ENCODE measurements at places on chromosomes 1 and 21.
A peak's percentile ranks its signal among the peaks of the same experiment; 100 is the strongest.

DNA sequence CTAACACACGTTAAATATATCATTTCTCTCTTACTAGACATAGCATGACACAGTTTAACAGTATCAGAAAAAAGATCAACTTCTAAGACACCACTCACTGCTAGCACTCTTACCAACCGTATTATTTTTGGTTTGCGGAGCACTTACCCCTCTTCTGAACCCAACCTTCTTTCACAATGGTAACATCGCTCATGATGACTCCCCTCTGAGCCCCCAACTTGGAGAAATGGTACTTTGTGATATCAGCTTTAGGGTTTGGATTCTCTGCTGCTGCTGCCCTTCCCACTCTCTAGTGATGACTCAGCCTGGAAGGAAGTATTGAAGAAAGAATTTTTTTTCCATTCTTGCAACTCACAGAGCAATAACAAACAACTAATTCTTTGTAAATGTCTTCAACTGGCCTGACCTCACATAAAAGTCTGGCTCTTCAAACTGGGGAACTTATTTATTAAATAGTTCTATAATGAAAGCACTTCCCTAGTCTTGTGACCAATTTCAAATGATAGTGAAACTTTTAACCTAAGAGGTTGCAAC lies 7.0 kb downstream of the AKT3 start:
- no peak for DNase-seq

DNA sequence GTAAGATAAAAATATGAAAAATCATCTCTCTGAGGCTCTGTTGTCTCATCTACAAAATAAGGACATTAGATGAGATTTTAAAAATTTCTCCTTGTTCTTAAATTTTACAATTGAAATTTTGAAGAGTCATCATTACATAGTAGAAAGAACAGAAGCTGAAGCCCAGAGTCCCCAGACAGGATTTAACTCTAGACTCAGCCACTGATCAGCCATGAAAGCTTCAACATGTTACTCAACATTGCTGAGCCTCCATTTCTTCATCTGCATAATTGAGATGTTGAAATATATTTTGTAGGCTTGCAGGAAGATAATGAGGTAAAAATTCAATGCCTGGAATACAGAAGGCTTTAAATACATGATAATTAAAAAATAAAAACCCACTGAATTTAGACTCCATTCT lies 633.3 kb downstream of the LMO4 start:
- DNase-seq, result no peak

DNA sequence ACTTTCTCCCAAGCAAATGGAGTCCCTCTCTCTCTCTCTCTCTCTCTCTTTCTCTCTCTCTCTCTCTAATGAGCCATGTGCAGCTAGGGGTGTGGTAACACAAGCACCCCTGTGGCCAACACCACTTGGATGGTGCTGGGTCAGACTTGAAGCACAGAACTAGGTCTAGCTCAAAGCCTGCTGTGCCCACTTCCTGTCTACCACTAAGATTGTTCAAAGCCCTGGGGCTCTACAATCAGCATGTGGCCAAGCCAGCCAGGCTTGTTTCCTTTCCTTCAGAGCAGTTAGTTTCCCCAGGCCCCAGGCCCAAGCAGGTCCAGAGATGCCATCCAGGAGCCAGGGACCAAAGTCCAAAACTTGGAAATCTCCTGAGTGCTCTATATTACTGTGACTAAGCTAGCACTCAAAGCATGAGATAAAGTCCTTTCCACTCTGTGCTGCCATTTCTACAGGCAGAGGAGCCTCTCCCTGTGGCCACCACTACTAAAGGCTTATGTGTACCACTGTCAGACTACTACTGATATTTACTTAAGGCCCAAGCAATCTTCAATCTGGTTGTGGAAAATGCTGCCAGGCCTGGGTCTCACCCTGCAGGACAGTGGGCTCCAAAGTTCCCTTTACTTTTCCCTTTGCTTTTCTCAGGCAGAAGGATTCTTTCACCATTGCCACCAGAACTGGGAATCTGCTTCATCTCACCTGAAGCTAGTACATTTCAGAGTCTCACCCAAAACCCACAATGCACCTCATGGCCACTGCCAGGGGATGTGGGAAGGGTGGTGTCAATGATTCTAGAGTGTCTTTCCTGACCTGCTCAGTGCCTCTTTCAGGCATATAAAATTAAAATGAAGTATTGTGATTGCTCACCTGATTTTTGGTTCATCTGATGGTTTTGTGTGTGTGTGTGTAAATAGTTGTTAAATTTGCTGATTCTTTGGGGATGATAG lies 999.5 kb downstream of the NCAM2 start:
- DNase-seq, result no peak

GRCh38 chr1:36463803-36464604 lies at the start of gene MRPS15:
MRPS15 (minus strand) TSS chr1:36464384; CDS start chr1:36464275, 109 bp downstream.
- peak; percentile 87 for DNase-seq

- DNase-seq, result no peak
These were observed 49.5 kb downstream of the TGFBR3 start for GRCh38 chr1:91836331-91837040.

DNA sequence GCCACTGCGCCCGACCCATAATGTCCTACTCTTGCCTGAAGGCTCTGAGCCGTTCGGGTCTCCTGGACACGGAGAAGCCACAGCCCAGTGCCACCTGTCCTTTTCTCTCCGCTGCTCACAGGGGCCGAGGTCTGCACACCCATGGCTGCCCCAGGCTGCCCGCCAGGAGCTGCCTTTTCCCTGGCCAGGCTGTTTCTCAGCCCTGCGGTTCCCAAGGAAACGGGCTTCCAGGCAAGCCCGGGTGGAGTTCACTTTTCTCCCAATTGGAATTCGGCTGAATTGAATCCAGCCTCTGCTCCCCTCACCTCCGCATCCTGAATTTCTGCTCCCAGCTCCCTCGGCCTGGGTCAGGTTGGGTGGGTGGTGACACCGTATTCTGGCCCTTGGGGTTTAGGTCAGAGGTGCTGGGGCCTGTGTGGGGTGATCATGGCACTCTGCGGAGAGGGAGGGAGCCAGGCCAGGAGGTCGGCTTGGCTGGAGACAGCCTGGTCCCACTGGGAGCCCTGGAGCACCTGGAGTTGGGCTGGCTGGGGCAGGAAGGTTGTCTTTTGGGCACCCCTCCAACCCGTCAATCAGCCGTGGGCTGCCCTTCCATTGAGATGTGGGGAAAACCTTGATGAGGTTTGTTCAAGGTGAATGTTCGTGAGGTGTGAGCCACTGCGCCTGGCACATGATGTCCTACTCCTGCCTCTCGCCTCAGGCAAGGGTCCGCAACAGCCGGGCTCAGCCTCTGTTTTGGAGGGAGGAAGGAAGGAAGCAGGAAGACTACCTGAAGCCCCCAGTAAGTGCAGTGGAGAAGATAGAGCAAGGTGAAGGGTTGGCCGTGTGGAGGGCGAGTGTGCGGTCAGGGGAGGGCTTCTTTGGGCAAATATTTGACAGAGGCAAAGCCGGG lies 25.1 kb downstream of the RRP1 start:
- DNase-seq, result no peak

DNA sequence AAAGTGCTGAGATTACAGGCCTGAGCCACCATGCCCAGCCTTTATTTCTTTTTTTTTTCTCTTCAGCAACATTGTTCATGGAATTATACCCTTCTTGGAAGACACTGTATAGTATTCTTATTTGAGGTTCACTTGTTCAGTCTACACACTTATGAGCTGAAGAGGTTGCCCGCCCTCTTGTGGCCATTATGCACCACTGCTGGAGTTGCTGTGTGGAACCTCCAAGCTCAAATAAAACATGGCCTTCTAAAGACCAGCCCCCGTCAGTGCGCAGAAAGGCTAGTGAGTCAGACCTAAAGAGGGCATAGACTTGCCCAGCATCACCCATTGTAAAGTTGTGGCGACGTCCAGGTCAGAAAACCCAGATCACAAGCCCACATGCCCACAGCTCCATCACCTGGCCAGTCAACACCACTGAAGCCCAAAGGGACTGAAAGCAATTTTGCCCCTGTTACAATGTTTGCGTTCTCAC lies 20.4 kb downstream of the LURAP1 start:
- DNase-seq, result no peak

- DNase-seq, result no peak
These were observed 7.7 kb upstream of the HPCA start for GRCh38 chr1:32878637-32879041.

DNA sequence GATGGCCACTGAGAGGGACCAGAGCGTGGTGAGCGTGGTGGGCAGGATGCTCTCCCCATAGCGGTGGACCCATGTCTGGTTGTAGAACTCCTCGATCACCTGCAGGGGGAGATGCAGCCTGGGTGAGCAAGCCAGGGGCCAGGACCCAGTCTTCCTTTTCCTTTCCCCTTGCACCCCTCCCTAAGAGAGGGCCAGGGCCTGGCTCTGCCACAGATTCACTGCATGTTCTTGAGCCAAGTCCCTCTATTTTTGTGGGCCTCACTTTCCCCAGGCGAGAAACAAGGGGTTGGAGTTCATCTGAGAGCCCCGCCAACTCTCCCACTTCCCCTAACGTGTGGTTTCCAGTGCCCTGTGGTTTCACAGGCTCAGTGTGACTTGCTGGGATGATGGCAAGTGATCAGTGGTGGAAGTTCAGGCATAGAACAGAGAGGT lies 27.5 kb downstream of the SLC2A1 start:
- no peak for DNase-seq

DNA sequence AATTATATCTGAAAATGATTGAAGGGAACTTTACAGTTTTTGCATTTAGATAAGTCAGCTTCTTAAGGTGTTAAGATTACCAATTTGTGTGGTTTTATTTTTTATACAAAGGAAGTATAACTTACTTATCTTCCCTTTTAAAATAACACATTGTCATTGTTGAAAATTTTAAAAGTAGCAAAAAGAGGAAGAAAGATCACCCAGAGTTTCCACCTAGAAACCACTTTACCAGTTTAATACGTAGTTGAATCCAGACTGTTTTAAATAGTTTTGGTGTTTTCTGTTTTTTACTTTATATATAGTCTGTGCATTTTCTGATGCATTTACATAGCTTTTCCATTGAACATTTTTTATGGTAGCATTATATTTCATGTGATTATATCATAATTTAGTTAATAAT lies 6.1 kb downstream of the CCDC18 start:
- DNase-seq, result no peak

DNA sequence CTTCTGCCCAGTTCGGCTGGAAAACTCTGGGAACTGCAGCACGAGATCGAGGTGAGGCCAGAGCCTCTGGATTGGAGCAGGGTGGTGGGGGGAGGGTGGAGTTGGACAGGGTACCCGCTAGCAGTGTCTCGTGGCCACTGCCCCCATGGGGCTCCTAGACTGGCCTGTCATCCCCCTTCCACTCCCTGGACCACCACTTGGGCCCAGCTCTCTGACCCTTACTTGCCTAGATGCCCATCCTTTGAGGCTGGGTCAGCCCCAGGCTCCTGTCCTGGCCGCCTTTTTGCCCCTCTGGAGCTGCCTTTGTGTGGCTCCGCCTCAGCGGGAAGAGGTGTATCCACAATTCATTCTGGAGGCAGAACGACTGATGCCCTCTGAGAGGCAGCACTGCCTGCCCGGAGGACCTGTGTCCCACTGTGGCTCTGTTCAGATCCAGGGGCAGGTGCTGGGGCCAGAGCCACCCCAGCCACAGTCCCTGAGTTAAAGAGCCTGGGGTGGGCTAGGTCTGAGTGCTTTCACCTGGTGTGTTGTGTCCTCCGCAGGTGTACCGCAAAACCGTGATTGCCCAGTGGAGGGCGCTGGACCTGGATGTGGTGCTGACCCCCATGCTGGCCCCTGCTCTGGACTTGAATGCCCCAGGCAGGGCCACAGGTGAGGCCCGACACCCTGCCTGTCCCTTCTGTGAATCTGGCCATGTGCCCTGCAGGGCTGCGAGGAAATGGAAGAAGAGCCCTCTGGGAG lies 17.7 kb downstream of the FAAH start:
- no peak for DNase-seq

DNA sequence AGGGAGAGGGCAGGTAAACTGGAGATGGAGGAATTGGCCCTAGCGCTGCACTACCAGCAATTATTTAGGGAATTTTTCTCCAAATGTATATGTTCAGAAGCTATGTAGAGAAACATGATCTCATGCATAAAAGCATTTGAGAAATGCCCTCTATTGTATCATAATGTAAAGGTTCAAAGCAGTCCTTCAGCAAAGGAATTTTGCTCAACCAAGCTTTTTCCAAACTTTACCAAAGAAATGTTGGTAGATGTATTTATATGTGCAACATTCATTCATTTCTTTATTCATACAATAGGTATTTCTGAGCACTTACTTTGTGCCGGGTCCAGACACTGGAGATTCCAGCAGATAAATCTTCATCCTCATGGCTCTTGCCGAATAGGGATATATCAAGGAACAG lies 64.4 kb downstream of the XCL1 start:
- DNase-seq, result no peak
